ENCODE measurements at places on chromosomes 7 and 10. TPM values are rescaled to one million over a fixed set of nuclear protein-coding genes. Genes with fewer than 3 reads are reported as not detected.

DNA sequence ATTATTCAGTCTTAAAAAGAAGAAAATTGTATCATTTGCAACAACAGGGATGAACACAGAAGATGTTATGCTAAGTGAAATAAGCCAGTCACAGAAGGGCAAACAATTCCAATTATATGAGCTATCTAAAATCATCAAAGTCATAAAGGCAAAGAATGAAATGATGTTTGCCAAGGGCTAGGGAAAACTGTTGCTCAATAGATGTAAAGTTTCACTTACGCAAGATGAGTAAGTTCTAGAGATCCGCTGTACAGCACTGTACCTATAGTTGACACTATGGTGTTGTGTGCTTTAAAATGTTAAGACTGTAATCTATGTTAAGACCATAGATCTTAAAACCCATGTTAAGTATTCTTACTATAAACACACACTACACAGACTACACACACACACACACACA is 904.6 kb upstream of the LRRN3 start:
- DNase-seq = no peak

GRCh38 chr10:178723-179122 is 43.5 kb downstream of the ZMYND11 start:
- DNase-seq = no peak

DNA sequence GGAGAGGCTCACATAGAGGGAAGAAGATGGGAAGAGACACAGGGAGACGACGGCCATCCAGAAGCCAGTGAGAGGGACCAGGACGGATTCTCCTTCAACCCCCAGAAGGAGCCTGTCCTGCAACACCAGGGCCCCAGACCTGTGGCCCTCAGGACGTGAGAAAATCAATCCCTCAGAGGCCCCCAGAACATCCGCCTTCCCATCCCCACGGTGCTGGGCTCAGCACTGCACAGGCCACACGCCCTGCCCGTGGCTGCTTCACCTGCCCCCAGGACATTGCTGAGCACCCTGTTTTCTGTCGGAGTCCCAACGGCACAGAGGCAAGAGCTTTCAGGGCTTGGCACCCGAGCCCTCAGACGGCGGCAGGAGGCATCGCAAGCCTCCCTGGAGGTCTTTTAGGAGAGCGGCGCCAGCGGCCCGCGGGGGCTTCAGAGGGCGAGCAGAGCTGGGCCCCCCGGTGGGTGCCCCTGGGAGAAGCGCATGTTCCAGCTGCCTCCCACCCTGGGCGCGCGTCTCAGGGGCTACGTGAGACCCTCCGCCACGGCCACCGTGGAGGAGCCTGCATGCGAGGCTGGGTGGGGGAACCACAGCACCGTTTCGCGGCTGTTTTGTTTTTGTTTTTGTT is 42.8 kb downstream of the PDGFA start:
- no peak for DNase-seq

GRCh38 chr10:29830531-29831512 is 196.1 kb upstream of the SVIL start:
- DNase-seq = no peak

GRCh38 chr7:65953890-65954450 is 28.0 kb downstream of the GUSB start:
- DNase-seq = no peak

- DNase-seq = no peak
Measured at GRCh38 chr10:11638055-11638698, 26.7 kb upstream of the USP6NL start.

GRCh38 chr10:74207691-74208480 is 56.9 kb downstream of the ADK start:
- no peak for DNase-seq

- no peak for DNase-seq
Measured at GRCh38 chr10:81026591-81026990, 488.9 kb downstream of the SH2D4B start.

DNA sequence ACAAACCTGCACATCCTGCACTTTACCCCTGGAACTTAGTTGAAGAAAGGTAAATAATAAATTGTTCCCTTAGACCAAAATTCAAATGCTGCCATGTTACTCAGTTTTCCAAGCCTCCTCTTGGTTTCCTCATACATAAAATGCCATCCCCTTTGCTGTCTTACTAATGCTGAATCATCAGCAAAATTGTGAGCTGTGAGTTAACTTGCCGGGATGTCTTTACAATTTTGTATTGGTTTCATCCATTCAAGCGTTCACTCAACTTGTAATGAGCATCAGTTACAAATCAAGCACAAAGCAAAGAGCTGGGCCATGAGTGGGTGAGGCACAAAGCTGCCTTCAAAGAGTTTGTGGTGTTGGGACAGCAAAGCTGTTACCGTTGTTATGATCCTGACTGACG is 395.8 kb upstream of the ZMIZ1 start:
- DNase-seq = no peak

The RSBN1L gene
- 39.5 TPM for total RNA-seq

The STAG3 gene
- total RNA-seq = not detected

The ZCWPW1 gene
- 7.1 TPM for total RNA-seq

The CTBP2 gene
- total RNA-seq = 136 TPM

Data from thyroid gland (tissue), 4 donors.